ENCODE measurements at places on chromosomes 4 and X.

DNA sequence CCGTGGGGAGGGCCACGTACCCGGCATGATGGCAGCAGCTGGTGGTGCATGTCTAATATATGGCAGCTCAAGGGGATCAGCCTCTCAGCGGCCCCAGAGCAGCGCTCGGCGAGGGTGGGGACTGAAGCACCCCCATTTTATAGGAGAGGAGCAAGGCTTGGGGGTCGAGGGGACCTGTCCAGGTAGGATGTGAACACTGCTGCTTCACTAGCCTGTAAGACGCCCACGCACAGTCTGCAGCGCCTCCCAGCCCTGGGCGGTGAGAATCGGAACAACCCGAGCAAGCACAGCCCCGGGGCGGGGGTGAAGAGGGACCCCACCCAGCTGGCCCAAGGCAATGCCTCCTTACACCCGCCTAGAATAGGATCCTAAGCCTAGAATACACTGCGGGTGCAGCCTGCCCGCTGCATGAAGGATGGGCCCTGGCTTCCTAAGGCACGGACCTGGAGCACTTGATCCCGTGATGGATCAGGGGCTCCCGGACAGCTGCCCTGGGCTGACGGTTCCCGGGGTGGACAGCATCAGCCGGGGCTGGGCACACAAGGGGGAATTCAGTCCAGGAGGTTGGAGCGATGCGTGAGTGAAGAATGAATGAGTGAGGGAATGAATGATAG lies 17.6 kb downstream of the ADRA2C start:
- no peak for DNase-seq

DNA sequence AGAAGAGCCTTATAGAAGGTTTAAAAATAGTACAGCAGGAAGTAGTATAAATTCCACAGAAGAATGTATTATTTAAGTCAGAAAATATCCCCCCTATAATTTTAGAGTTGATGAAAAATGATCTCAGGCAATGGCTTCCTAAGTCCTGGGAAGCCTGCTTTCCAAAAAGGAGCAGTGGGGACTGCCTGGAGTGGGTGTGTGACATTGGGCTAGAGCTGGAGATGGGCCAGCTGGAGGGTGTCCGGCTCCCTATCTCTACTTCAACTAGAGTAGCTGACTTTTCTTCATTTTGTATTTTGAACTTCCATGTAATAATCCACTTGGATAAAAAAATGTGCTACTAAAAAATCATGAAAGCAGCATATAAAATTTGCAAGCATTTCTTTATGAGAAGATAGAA lies 253.9 kb downstream of the ANK2 start:
- DNase-seq: no peak

- no peak for DNase-seq
Observed at GRCh38 chr4:2574863-2575262, 38.4 kb downstream of the FAM193A start.

DNA sequence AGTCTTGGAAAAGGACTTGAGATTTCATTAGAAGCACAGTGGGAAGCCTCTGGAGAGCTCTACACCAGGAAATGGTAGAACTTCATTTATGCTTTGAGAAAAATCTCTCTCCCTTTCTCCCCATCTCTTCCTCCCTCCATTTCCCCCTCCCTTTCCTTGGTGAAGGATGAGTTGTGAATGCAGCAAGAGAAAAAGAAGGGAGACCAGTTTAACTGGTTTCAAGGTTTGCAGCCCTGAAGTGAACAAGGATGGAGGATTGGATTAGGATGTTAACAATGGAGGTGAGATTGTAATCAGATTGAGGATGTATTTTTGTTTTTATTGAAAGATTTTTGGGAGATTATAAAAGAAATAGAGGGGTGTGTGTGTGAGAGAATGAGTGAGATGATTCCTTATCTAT lies 99.5 kb downstream of the ANK2 start:
- DNase-seq: no peak

GRCh38 chr4:85577307-85577706 lies 102.4 kb downstream of the ARHGAP24 start:
- DNase-seq: no peak

- DNase-seq: no peak
Observed at GRCh38 chr4:1985780-1986577, 22.8 kb downstream of the NELFA start.

GRCh38 chrX:63746278-63746677 lies 38.7 kb downstream of the ARHGEF9 start:
- DNase-seq: no peak

DNA sequence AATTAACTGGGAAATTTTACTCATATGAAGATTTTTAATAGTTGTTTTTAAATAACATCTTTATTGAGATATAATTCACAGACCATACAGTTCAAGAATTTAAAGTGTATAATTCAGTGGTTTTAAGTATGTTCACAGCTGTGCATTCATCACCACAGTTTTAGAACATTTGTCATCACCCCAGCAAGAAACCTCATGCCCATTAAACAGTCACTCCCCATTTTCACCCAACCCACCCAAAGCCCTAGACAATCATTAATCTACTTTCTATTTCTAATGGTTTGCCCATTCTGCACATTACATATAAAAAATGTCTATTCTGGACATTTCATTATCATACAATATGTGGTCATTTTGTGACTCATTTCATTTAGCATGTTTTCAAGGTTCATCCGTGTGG lies 2.8 kb downstream of the UPRT start:
- DNase-seq: no peak

GRCh38 chrX:155983326-155983725 lies 14.2 kb upstream of the IL9R start:
- no peak for DNase-seq

DNA sequence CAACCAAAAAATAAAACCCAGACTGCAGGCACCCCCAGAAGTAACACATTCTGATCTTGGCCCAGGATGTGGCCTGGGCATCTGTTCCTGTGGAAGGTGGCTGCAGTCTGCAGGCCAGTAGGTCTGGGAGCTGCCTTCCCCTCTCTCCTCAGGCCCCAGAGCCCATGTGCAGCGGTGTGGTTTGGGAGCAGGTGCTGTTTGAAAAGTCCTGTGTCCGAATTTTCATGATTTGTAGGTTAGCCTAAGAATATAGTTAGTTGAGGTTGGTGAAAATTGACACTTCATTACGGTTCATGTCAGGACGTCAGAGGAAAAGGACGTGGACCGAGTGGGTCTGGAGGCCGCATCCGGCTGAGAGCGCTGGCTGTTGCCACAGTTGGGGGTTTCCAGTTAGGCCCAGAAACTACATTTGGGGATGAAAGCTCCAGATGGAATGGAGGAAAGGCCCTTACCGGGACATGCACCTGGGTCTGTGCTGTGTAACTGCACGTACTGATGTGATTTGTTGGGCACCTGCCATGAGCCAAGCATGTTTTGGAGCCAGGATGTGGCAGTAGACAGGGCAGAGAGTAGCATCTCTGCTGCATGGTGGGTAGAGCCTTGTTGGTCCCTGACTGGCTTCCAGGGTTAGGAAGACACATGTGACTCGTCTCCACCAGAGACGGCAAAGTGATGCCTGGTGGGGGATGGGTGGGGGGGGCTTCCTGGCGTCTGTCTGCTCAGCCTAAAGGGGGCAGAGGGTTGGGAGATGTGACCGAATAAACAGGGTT lies 21.7 kb upstream of the HGFAC start:
- DNase-seq: no peak

- DNase-seq: no peak
Observed at GRCh38 chr4:156983366-156983765, 11.8 kb upstream of the PDGFC start.

- DNase-seq: no peak
Observed at GRCh38 chr4:157225096-157225495, 4.6 kb downstream of the GRIA2 start.

DNA sequence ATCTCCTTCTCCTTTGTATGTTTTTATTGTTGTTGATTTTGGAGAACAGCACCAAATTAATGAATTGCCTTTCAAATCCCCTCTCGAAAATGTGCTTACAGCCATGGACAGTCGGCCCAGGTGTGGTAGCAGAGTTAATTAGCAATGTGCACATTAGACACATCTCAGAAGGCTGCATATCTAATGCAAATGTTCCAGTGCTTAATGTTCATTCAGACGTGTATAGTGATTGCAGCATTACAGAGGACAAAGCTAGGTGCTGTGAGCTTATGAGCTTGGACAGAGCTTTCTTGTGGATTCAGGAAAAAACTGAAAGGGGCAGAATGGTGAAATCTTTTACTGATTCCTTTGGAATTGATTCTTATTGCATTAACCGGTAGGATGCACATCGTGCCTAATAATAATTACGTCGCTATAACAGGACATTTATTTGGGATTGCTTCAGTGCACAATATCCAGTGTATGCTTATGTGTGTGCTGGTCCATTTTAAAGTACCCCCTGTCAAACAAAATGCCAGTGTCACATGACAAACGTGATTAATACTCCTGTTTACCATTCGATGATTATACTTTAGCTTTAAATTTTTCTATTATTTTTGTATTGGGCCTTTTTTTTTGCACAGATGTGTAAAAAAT lies 552.9 kb upstream of the EPHA5 start:
- no peak for DNase-seq

DNA sequence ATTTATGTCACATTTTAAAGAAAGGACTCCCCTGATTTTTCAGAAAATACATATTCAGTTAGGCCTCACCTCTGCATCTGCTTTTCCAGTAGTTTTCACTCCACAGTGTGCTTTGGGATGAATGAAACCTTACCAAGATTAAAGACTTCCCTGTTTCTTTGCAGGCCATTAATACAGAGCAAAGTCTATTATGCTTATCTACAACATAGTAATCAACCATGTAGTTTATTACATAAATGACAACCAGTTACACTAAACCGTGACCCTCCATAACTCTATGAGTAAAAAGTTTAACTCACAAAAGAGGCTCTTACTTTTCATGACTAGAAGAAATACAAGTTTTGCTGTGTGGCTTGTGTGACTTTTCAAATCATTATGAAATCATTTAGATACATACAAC lies 2.3 kb downstream of the LRRC66 start:
- DNase-seq: no peak

DNA sequence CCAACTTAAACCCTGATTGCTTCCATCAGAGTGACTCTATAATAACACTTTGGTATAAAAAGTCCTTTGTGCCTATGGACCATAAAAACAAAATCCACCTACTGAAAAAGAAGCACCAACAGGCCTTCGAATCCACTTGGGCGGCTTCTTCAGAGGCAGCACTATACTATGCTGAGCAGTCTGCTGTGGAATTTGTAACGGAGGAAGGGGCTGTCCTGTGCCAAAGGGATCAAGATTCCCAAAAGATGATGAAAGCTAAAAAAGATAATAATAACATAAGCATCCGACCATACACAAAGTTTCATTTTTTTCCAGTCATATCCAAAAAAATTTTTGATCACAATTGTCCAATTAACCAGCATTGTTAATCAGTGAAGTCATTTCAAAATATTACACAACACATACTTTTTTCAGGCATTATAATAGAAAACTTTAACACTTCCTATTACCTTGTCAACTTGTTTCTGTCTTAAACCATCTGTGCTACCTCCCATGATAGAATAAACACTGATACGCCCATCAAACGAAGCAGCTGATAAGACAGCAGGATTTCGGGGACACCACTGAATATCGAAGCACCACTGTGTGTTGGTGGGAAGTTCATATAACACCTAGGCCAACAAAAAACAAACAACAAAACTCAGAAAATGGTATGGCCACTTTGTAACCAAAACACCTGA lies 24.1 kb downstream of the SEC31A start:
- DNase-seq: no peak

DNA sequence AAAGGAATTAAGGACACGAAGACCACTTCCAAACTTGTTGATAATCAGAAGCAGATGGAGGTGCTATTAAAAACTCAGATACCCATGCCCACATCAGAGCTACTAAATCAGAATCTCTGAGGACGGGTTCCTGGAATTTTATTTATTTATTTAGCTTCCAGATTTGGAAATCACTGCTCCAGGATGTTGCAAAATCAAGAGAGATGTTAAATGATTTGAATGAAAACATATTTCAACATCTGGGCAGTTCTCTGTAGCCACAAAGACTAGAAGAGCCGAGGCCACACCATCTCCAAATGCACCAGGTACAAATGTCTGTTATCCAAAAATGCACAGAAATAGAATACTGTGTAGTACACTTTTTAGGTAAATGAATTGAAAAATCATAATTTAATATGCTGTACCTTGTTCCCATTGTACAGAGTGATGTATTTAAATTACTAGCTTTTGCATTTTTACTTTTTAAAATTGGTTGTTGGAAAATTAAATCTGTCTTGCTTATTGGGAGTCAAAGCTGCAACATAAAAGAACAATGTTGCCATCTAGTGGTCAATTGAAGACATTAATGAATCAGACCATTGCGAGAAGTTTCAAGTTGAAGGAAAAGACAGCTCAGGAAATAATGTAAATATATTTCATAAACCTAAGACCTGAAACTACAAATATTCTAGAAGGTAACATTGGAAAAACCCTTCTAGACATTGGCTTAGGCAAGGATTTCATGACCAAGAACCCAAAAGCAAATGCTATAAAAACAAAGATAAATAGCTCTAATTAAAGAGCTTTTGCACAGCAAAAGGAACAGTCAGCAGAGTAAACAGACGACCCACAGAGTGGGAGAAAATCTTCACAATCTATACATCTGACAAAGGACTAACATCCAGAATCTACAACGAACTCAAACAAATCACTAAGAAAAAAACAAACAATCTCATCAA lies 151.3 kb upstream of the TTC29 start:
- DNase-seq: no peak

GRCh38 chrX:49915361-49916222 lies 6.8 kb upstream of the CLCN5 start:
- peak; percentile 9 for DNase-seq

GRCh38 chrX:15143050-15143824 lies 126.6 kb downstream of the ASB9 start:
- DNase-seq: peak; percentile 10

GRCh38 chrX:20529301-20529700 lies 262.6 kb upstream of the RPS6KA3 start:
- DNase-seq: no peak

DNA sequence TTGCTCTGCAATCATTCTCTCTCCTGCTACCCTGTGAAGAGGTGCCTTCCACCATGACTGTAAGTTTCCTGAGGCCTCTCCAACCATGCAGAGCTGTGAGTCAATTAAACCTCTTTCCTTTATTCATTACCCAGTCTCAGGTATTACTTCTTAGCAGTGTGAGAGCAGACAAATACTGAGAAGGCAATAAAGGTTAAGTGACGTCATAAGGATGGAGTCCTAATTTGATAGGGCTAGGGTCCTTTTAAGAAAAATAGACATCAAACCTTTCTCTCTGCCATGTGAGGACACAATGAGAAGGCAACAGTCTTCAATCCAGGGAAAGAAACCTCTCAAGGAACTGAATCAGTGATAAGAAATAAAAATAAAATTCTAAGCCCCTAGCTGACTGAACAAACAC lies 1262.7 kb downstream of the FAM133A start:
- no peak for DNase-seq

DNA sequence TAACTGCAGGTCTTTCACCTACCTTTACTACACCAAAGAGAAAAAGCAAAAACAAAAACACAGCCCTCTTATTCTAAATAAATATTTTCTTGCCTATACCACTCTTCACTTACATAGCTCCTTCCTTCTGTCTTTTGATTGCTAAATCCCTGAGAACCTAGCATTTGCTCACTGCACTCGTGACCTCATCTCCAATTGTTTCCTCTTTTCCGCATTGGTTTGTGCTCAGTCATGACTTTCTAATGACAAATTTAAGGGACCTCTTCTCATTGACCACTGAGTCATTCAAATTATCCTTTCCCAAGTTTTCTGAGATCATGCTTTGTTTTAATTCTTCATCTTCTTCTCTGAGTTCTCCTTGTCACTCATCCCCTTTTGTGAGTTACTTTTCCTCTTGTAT lies 1697.1 kb downstream of the STIM2 start:
- no peak for DNase-seq

- DNase-seq: no peak
Observed at GRCh38 chr4:67122029-67122428, 423.3 kb downstream of the CENPC start.
